Adrenal gland (tissue), 19 donors: ENCODE measurements at places on chromosomes 2 and 18. TPM values are rescaled to one million over a fixed set of nuclear protein-coding genes. Genes with fewer than 3 reads are reported as not detected.

- DNase-seq = no peak
Observed at GRCh38 chr2:12770300-12770968, 53.7 kb downstream of the TRIB2 start.

DNA sequence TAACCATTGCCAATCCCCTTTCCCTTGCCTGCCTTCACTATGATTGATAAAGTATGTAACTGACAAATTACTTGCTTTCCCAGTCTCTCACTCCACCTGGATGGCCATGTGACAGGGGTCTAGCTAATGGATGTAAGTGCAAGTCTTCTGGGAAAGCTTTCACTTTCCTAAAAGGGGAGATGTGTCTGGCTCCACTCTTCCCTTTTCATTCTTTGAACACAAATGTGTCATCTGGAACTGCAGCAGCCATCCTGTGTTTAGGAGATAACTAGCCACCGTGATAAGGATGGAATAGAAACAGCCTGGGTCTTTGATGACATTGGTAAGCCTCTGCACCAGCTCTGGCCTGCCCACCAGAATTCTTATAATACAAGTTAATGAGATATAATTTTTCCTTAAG is 38.2 kb downstream of the SNRPD1 start:
- DNase-seq = no peak

GRCh38 chr18:44599412-44599811 is 81.3 kb upstream of the SETBP1 start:
- DNase-seq = no peak

Gene TUBB8B
- not detected for polyA plus RNA-seq

Gene CLEC4F
- 0.32 TPM for polyA plus RNA-seq
